ENCODE measurements at places on chromosomes 5 and 9.

DNA sequence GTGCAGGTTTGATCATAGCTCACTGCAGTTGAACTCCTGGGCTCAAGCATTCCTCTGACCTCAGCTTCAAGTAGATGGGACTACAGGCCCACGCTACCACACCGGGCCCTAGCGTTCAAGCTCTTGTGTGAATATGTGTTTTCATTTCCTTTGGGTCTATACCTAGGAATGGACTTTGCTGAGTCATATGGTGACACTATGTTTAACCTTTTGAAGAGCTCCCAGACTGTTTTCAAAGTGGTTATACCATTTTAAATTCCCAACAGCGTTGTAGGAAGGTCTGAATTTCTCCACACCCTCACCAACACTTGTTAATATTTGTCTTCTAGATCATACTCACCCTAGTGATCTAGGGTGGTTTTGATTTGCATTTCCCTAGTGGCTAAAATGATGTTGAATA lies 33.5 kb downstream of the FAF2 start:
- no peak for DNase-seq

DNA sequence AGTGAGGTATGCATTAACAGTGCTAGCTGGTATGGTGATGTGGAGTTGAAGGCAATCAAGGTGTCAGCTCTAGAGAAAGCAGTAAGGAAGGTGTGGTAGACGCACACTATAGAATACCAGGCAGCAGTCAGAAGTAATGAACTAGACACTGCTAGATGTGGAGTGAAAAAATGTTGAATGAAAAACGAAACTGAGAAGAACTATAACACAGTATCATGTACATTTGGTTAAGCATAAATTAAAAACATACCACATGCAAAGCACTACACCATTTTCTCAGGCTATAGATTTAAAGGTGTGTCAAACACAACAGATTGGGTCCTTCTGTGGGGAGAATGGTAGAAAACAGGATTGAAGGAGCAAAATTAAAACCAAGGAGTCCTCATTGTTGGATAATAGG lies 15.4 kb downstream of the ZNF622 start:
- DNase-seq: no peak

- DNase-seq: no peak
These were observed 327.3 kb upstream of the CDH6 start for GRCh38 chr5:30866142-30866541.

GRCh38 chr9:133147412-133148198 lies 16.1 kb downstream of the GBGT1 start:
- peak; percentile 97 for DNase-seq

DNA sequence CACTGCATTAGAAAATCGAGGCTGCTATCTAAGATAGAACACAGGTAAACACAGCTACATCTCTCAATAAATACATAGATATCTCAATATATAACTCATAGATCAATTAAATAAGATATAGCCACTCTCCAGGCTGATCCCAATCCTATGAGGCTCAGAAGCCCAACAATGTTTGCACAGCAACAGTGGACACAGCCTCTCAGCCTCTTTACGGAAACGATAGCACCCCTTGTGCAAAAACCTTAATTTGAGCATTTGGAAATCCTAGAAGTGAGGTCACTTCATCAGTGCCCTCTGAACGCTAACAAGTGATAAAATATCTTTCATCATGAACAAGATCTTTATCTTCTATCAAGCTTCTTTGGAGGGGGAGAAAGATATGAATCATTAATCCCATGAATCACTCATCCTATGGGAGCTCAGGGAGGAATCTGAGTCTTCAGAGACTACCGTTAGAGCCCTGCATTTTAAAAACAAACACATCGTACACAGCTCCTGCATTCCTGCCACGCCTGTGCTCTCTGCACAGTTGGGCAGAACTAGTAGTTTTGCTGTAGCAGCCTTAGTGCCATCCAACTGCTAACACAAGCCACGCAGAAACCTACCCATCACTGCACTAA lies 71.4 kb downstream of the MED27 start:
- DNase-seq: no peak

DNA sequence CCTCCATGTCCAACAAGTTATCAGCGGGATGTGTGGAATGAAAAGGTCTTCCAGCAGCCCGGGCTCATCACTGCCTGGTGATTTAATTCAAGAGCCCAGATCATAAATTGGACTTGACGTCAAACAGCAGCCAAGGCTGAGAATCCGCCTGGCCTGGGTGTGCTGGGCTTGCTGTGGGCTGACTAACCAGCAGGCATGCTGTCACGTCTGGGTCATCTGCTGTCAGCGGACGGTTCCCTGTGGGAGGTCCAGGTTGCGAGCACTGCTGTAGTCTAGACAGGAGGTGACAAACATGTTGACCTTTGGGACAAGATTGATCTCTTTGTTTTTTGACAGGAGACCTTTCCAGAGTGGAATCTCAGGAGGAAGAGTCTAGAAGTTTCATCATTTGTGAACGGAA lies 289.7 kb downstream of the OSTF1 start:
- no peak for DNase-seq
